ENCODE measurements at places on chromosomes 1 and 21. TPM values are rescaled to one million over a fixed set of nuclear protein-coding genes. Genes with fewer than 3 reads are reported as not detected.
A peak's percentile ranks its signal among the peaks of the same experiment; 100 is the strongest.

- no peaks in the 10 kb centered on the region for H3K27me3 ChIP-seq
- no peak for DNase-seq
- no peaks in the 10 kb centered on the region for H3K4me1 ChIP-seq
- H3K27ac ChIP-seq: no peak overlapping the region
- H3K4me3 ChIP-seq: no peak overlapping the region
Observed at GRCh38 chr1:47617381-47618221, 179.8 kb downstream of the FOXD2 start.

GRCh38 chr1:40338745-40339419, 21.8 kb upstream of the COL9A2 start:
- peak; percentile 76 for DNase-seq
- no peak overlapping the region for H3K4me3 ChIP-seq
- H3K27ac ChIP-seq: no peak overlapping the region
- no peaks in the 10 kb centered on the region for H3K4me1 ChIP-seq

- no peak overlapping the region for H3K27ac ChIP-seq
- H3K27me3 ChIP-seq: no peaks in the 10 kb centered on the region
- no peaks in the 10 kb centered on the region for H3K4me1 ChIP-seq
- no peak for DNase-seq
- H3K4me3 ChIP-seq: no peak overlapping the region
Observed at GRCh38 chr1:211155040-211155439, 21.1 kb upstream of the KCNH1 start.

- H3K27me3 ChIP-seq: no peaks in the 10 kb centered on the region
- DNase-seq: no peak
- no peaks in the 10 kb centered on the region for H3K4me1 ChIP-seq
- no peak overlapping the region for H3K27ac ChIP-seq
- H3K4me3 ChIP-seq: no peak overlapping the region
Observed at GRCh38 chr1:66426239-66426853, 107.6 kb upstream of the SGIP1 start.

DNA sequence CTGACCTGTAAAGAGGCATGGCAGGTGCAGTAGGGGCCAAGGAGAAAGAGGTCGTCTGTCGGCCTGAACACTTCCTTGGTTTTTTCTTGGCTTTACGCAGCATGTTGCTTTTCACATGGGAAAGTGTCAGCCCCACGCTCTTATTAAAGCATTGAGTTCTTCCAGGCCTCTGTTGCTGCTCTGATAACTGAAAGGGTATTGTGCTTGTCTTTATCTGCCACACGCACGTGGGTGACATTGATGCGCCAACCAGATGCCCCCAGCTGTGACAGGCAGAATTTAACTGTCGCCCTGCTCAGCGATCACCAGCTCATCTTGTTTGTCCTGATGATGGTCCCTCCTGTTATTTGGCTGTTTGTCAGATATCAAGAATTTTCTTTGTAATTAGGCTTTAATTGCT, 76.5 kb downstream of the GALNT2 start:
- no peak overlapping the region for H3K27ac ChIP-seq
- H3K36me3 ChIP-seq: no peaks in the 10 kb centered on the region
- H3K27me3 ChIP-seq: no peaks in the 10 kb centered on the region
- H3K4me3 ChIP-seq: no peak overlapping the region
- no peak for DNase-seq

GRCh38 chr1:49597436-49597835, 426.3 kb downstream of the AGBL4 start:
- no peaks in the 10 kb centered on the region for H3K36me3 ChIP-seq
- no peak overlapping the region for H3K27ac ChIP-seq
- no peak overlapping the region for H3K4me3 ChIP-seq
- H3K27me3 ChIP-seq: no peaks in the 10 kb centered on the region

GRCh38 chr1:86507935-86508582, 38.8 kb upstream of the CLCA4 start:
- H3K4me1 ChIP-seq: no peaks in the 10 kb centered on the region
- H3K36me3 ChIP-seq: no peaks in the 10 kb centered on the region
- H3K27me3 ChIP-seq: 0 out of 2 replicates have a peak, but pooled peaks cover 4% of the 10 kb centered on the region

DNA sequence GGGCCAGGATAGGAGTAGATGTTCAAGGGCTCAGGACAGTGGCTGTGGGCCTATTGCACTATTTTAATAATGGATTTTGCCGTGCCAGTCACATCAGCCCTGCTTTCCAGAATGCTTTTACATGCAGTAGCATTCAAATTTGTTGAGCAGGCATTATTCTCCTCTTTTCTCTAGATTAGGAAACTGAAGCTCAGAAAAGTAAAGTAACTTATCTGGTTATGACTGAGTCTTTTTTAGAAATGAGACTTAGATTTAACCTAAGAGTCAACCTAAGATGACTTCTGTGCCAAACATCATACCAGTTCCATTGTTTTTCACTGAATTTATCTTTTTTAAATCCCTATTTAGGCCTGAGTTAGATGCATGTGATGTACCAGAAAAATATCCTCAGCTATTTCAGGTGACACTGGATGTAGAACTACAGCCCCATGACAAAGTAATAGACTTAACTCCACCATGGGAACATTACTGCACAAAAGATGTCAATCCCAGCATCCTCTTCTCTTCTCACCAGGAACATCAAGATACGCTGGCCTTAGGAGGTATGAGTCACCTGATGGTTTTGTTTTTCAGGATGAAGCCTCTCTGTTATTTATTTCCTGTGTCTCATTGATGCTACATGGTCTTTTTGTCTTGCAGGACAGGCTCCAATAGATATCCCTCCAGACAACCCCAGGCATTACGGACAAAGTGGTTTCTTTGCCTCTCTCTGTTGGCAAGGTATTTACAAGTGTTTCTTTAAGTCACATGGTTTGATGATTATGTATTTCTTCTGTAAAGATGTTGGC, 31.4 kb upstream of the LEPR start:
- H3K27me3 ChIP-seq: no peaks in the 10 kb centered on the region
- no peaks in the 10 kb centered on the region for H3K4me1 ChIP-seq
- H3K4me3 ChIP-seq: no peak overlapping the region
- no peak overlapping the region for H3K27ac ChIP-seq
- H3K36me3 ChIP-seq: no peaks in the 10 kb centered on the region
- no peak for DNase-seq

GRCh38 chr1:113990530-113990929, 11.3 kb downstream of the OLFML3 start:
- H3K27ac ChIP-seq: no peak overlapping the region
- H3K27me3 ChIP-seq: no peaks in the 10 kb centered on the region
- peaks cover 3% of the 10 kb centered on the region for H3K4me1 ChIP-seq
- no peak overlapping the region for H3K4me3 ChIP-seq
- no peaks in the 10 kb centered on the region for H3K36me3 ChIP-seq

GRCh38 chr1:3822421-3822820, 26.1 kb upstream of the LRRC47 start:
- H3K4me1 ChIP-seq: no peaks in the 10 kb centered on the region
- no peak for DNase-seq
- no peak overlapping the region for H3K27ac ChIP-seq

GRCh38 chr1:229019663-229020271, 251.1 kb upstream of the RAB4A start:
- no peaks in the 10 kb centered on the region for H3K27me3 ChIP-seq
- H3K36me3 ChIP-seq: no peaks in the 10 kb centered on the region
- no peak overlapping the region for H3K4me3 ChIP-seq
- H3K4me1 ChIP-seq: peaks cover 21% of the 10 kb centered on the region
- DNase-seq: no peak

CD101 gene
- total RNA-seq: 2.3 TPM

RXFP4 gene
- total RNA-seq: not detected

EXO1 gene
- 57.4 TPM for total RNA-seq

OR10K1 gene
- not detected for total RNA-seq

Measured in SJCRH30 (cell line).